Stimulated activated CD4-positive, alpha-beta T cell treated with anti-CD3 and anti-CD28 coated beads, Interleukin-1b, Interleukin-23, amount 100 ng/mL, for 1 hour (primary cell): ENCODE measurements at places on chromosomes 1 and 21.

DNA sequence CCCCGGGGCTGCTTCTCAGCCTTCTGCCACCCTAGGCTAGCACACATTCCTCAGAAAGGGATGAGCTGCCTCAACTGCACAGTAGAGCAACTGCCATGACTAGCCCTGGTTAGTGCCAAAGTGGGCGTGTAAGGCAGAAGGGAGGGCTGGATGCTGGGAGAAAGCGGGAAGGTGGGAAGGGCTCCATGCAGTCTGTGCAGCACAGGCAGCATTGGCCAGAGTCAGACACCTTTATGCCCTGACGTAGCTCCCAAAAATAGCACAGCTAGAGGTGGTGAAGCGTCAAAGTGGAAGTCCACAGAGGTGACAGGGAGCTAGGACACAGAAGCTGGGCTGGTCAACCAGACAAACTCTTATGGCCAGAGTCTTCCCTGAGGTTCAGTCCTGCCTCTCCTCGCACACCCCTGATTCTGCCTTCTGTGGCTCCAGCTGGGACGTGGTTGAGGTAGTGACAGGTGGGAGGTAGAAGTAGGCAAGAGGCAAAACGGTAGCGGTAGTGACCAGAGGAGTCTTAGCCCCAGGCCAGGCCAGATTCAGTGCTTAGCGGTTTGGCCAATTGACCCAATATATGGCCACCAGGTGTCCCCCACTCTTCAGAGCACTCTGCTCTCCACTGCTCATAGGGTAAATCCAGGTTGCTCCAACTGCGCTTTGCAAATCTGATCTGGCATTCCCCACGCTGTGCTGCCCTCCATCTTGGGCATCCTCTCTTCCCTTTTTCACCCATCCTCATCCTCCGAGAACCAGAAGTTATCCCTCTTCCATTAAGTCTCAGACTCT, 45.6 kb downstream of the DDX20 start:
- no peak for DNase-seq

DNA sequence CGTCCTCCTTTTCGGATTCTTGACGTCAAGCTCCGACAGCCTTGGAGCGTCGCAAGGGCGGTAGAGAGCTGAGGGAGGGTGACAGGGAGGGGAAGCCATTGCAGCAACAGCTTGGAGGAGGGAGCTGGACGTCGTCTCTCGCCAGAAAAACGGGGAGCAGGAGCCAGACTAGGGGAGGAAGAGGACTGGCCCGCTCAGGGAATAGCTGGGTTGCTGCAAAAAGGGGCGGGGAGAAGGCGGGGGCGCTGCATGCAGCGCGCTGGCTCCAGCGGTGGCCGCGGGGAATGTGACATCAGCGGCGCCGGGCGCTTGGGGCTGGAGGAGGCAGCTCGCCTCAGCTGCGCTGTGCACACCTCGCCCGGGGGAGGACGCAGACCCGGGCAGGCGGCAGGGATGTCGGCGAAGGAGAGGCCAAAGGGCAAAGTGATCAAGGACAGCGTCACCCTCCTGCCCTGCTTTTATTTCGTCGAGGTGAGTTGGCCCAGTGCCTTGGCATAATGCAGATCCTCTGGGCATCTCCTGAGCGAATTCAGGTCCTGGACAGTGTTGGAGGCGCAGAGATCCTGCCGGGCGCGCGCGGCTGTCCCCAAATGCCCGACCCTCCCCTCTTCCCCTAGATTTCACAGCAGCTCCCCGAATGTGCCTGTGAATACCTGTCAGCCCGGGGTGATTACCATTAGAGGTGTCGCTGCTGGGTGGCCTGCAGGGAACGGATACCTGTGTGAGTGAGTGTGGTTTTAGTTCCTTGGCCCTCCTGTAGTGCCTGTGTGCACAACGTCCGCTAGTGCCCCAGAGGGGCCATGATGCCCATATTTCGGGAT, at the start of gene PLPPR4:
TSS of gene PLPPR4 (plus strand) at position 292 of the 821 bp plus-strand sequence. CDS start at position 394, 102 bp downstream.
- DNase-seq = no peak

- no peak for DNase-seq
Observed at GRCh38 chr1:19734056-19734455, 65.7 kb downstream of the TMCO4 start.

- no peak for DNase-seq
Observed at GRCh38 chr1:151885479-151885878, 23.8 kb downstream of the THEM4 start.

DNA sequence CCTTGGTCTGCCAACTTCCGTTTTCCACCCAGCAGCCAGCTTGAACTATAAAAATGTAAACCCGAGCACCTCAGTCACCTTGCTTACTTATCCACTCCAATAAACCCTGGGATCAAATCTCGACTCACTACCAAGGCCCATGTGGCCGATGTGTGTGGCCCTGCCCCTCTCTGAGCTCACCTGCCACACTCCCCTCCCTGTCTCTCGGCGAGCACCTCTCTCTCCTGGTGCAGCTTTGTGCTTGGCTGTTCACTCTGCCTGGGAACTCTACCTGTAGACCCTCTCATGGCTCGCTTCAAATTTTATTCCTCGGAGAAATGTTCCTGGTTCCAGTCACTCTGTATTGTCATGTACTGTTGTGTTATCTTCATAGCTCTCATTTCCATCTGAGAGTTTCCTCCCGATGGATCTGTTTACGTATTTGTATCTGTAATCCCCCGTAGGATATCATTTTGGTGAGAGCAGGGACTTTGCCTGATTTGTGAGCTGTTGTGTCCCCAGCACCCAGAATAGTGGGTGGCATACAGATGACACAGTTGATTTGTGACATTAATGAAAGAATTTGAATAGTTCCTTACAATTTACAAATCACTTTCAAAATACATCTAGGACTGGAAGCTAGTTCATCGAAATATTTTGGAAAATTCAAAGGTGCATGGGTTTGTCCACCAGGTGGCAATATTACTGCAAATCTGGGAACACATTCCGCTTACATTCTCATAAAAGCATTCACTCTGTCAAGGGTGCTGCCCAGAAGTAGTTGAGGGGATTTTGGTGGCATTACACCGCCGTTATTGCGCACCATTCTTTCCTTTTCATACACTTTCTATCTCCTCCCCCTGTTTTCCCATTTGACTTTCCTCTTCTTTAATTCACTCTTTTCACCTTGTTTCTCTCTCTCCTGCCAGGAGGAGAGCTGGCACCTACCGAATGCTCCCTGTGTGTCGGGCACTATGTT, 95.3 kb downstream of the ABCA4 start:
- DNase-seq = no peak

- no peak for DNase-seq
Observed at GRCh38 chr1:244065960-244066388, 14.9 kb downstream of the ZBTB18 start.

DNA sequence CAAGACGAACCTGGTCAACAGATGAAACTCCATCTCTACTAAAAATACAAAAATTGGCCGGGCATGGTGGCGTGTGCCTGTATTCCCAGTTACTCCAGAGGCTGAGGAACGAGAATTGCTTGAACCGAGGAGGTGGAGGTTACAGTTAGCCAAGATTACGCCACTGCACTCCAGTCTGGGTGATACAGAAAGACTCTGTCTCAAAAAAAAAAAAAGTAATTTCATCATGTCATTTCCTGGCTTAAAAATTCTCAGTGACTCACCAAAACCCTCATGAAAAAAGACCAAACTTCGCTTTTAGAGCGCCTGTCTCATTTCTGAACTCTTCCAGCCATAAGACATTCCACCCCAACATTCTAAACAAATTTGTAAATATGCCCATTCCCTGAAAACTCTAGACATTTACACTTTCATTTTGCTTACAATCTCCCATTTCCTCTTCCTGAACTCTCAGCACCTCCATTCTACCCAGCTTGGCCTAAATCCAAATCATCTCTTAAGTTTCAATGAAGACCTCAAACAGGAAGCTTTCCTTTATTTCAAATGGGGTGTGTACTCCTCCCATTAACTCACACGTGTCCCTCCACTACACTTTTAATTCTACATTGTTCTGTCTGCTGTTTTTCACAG, 50.5 kb upstream of the PRRC2C start:
- no peak for DNase-seq

- DNase-seq = no peak
Observed at GRCh38 chr21:45695086-45695485, 51.6 kb downstream of the PCBP3 start.

GRCh38 chr1:170618421-170618820, 45.5 kb upstream of the PRRX1 start:
- DNase-seq = no peak

DNA sequence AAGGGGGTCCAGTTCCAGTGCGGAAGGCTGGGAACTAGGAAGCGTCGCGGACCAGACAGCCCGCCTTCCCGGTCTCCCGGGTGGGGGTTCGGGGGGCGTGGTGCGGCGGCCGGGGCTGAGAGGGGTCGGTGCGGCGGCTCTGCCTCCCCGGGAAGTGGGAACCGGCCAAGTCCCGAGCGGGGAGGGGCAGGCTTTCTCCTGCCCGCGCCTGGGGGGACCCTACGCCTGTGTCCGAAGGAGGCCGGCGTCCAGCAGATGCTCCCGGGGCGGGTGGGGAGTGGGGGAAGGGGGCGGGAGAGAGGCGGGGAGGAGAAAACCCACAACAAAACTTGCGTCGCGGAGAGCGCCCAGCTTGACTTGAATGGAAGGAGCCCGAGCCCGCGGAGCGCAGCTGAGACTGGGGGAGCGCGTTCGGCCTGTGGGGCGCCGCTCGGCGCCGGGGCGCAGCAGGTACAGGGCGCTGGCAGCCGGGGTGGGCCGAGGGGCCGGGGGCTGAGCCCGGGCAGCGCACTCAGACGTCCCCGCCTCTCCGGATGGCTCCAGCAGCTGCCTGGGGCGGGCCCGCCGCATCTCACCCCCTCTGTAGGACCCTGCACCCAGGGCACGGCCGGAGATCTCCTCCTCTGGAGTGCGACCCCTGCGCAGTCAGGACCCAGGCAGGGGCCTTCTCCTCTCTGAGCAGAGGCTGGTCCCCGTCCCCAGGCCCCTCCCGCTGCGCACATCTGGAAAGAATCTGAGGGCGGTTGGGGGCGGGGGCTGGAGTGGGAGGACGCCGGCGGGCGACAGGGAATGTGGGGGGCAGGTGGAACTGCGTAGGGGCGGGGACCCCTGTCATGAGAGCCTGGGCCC, at the start of gene PODN:
TSS of gene PODN (plus strand) at position 355 of the 849 bp plus-strand sequence. CDS start 7,643 bp downstream, outside the sequence.
- DNase-seq = no peak

DNA sequence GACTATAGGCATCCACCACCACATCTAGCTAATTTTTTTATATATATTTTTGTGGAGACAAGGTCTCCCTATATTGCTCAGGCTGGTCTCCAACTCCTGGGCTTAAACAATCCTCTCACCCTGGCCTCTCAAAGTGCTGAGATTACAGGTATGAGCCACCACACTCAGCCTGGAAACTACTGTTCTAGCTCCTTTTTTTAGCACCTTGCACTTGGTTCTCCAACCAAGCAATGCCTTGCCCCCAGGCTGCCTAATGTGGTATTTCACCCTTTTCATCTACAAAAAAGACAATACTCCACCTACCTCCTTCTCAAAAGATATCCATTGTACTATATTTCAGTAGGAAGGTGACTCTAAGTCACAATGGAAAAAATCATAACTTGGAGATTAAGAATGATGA, 6.7 kb downstream of the ARNT start:
- no peak for DNase-seq

DNA sequence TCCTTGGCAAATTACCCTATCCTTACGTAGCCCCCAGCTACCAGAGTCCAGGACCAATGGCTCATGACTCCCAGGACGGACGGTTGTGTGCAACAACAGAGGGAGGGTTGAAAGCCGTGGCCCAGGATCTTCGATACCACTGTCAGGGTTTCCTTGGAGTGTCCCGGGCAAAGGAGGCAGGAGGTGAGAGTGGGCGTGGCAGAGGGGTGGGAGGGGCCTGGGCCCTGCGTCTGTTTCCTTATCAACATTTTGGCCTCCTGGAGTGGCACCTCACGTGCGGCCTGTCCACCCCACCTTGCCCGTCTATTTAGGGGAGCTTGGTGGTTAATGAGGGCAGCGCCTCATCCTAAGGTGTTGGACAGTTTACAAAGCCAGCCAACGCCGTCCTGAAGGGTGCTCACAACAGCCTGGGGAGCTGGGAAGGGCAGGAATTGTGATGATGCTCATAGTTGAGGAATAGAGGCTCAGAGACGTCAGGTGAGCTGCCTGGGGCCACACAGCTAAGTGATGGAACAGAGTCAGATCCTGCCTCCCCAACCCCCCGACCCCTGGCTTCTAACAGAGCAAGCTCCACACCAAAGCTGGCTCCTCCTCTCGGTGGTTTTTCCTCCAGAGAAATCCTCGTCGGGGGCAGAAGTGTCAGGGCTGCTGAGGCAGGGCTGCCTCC, 17.4 kb upstream of the ARHGEF10L start:
- DNase-seq = no peak

GRCh38 chr1:14769486-14770274, 171.2 kb downstream of the KAZN start:
- DNase-seq = no peak

GRCh38 chr1:210328032-210328745, 513 bp upstream of the HHAT start:
- no peak for DNase-seq

DNA sequence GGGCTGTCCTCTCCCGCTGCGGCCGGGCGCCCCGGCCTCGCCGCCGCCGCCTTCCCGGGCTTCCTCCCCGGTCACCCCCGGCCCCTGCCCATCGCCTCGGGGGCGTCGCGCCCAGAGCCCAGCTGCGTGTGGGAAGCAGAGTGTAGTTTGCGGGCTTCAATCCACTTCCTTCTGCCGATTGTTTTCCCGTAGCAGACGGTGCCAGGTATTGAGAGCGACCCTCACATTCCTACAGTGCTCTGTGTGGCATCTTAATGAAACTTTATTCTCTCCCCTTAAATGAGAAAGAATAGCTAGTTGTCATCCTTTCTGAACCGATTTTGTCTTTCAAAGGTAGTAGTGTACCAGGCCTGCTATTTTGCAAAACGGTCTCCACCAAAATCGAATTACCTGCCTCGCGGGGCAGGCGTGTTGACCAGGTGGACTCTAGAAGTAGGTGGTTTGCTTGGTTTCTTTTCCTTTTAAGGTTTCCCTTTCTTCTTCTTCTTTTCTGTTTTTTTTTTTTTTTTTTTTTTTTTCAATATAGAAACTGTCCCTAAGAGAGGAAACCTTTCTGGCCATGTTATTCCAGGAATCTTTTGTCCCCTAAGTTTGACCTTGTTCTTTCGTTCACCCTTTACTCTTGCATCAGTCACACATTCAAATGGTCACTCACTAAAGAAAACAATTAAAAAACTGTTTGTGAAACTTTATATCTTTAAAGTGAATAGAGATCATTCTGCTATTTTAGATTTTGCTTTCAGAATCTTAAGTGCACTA, 881 bp downstream of the USP25 start:
- DNase-seq = no peak

- no peak for DNase-seq
Observed at GRCh38 chr21:38954588-38955004, 148.9 kb downstream of the ETS2 start.

- DNase-seq = no peak
Observed at GRCh38 chr1:198437332-198437731, 103.1 kb downstream of the ATP6V1G3 start.

DNA sequence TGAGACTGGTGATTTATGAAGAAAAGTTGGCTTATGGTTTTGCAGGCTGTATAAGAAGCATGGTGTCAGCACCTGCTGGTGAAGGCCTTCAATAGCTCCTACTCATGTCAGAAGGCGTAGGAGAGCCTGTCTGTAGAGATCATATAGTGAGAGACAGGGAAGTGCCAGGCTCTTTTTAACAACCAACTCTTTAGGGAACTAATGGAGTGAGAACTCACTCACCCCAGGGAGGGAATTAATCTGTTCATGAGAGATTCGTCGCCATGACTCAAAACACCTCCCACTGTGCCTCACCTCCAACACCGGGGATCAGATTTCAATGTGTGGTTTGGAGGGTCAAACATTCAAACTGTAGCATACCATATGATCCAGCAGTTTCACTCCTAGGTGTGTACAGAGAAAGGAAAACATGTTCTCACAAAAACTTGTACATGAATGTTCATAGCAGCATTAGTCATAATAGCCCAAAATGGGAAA, 72.6 kb downstream of the TTC3 start:
- DNase-seq = no peak
